ENCODE measurements at places on chromosomes 11 and 22.

- no peak for DNase-seq
These were observed 5.0 kb downstream of the THY1 start for GRCh38 chr11:119417726-119418540.

DNA sequence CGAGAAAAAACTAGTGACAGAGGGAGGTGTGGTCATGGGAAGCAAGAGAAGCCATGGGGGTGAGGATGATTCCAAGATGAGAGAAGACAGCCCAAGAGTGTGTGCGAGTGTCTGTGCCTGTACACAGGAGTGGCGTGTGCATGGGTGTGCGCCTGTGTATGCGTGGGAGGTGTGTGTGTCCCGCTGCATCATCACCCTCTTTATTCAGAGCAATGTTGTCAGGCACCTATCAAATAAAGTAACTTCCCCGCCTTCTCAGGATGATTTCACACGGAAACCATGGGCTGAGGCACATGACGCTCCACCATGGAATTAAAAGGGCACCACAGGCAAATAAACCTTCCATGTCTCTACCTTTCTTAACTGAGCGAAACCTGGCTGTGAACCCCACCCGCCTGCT lies 24.6 kb downstream of the MS4A10 start:
- no peak for DNase-seq

DNA sequence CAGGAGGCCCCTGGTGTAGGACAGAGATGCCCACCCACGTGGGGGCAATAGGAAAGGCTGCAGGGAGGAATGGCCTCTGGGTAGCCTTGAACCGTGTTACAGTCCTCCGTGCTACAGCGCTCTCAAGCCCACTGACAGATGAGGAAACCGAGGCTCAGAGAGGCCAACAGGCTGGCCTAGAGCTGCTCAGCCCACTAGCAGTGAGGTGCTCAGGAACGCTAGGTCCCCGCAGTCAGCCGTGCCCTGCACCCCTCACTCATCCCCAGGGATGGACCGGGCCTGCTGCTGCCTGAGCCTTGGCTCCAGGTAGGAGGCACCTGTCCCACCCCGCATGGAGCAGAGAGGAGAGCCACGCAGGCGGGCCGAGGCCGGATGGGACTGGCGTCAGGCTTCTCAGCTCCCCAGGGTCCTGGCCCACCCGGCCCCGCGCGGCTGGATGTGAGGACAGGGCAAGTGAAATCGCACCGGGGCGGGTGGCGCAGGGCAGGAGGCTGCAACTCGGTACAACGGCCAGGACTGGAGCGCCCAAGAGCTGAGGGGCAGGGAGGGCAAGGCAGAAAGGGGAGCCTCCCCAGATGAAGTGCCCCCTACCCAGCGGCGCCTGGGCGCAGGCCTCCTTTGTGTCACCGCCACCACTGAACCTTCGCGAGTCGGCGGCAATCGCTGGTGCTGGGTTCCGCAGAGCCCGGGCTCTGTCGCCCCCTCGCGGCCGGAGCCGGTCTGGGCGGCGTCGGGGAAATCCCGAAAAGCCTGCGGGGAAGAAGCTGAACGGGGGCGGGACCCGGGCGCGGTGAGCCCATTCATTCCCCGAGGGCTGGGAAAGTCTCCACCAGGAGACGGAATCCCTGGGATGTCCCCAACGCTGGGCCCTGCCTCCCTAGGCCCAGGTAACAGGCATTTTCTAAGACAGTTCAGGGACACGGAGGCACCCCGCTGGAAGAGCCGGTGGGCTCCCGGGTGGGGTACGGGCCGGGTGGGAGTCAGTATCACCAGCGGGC lies 8.4 kb upstream of the SLC2A11 start:
- peak; percentile 68 for DNase-seq

DNA sequence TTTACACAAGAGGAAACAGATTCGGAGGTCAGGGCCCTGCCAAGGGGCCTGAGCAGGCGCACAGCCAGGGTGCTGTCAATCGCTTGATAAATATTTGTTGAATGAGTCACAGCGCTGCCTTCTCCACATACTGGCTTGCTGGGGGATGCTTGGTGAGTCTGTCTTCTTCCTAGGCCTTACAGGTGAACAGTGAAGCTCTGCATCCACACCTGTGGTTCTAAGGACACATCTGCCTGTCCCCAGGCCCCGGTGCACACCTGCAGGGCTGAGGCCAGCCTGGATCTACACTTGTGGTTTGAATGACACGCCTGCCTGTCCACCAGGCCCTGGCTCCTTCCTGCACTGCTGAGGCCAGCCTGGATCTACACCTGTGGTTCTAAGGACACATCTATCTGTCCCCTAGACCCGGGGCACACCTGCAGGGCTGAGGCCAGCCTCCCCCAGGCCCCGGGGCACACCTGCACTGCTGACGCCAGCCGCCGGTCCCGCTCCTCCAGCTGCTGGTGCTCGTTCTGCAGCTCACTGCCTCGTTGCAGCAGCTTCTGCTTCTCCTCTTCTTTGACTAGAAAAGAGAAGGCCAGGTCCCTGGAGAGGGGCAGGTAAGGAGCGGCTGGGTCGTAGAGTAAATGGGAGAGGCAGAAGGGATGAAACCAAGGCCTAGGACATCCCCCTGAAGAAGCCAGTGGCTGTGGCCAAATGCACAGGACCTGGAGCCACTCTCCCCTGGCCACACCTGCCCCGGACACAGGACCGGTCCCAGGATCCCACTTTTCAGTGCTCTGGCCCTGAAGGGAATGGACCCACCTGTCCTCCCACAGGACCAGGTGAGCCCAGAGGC lies 124.6 kb downstream of the PHF21B start:
- DNase-seq = peak; percentile 97

DNA sequence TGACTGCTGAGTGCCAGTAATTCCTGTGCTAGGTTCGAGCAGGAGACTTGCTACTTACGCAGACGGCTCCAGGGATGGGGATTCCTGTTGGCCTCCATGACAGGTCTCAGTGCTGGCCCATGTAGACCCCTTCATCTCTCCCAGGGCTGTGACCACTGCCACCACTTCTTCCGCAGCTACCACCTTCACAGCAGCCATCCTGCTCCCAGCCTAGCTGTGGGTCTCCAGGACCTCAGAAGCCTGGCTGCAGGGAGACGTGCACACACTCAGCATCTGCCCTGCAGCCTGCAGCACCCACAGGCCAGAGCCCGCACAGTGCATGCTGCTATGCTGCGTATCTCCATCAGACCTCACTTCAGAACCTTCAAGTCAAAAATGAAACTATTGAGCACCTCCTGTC lies 1503.9 kb downstream of the BRD1 start:
- no peak for DNase-seq

DNA sequence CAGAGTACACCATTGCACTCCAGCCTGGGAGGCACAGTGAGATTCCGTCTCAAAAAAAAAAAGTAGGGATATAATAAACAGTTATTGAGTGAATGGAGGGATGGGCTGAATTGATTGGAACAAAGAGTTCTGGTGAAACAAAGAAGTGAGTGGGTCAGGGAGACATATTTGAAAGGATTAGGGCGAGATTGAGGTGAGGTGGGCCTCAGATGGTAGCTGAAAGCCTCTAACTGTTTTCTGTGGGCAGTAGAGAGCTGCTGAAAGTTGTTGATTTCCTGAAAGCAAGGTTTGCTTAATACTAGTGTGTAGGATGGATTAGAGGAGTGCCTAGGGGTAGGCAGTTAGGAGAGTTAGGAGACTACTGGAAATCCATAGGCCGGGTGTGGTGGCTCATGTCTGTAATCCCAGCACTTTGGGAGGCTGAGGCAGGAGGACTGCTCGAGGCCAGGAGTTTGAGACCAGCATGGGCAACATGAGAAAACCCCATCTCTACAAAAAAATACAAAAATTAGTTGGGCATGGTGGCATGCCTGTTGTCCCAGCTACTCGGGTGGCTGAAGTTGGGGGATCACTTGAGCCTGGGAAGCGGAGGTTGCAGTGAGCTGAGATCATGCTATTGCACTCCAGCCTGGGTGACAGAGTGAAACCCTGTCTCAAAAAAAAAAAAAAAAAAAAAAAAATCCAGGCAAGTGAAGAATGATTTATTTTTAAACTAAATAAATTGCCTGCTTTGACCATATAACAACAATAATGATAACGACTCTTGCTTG lies 41.4 kb upstream of the PTPRJ start:
- no peak for DNase-seq

DNA sequence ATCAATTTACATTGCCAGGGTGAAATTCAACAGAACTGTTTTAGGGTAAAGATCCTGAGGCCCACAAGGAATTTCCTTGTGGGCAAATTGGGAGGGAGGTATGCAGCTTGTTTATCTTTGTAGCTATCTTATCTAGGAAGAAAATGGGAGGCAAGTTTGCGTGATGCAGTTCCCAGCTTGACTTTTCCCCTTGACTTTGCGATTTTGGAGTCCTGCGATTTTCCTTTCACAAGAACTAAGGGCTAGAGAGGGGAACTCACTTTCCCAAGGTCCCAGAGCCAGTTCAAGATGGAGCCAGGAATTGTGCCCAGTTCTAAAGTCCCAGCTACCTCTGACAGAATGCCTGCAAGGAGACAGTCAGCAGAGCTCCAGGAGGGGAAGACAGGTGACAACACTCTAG lies 30.7 kb downstream of the RIBC2 start:
- no peak for DNase-seq

- no peak for DNase-seq
These were observed 148.3 kb downstream of the CEP164 start for GRCh38 chr11:117475716-117476530.

DNA sequence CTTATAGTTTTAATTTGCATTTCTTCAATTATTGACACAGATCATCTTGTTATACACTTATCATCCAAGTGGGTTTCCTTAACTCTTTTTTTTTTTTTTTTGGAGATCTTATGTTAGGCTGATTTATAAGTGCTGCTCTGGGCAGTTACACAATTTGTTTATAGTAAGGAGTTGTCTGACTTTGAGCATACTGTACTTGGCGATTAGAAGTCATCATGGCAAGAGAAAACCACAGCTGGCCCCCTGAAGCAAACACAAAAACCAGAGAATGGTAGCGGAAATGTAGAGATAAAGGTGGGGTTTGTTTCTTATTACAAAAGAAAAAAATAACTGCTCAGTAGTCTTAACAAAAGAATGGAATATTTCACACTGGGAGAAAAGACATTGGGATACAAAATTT lies 292.6 kb downstream of the SWAP70 start:
- DNase-seq = no peak

DNA sequence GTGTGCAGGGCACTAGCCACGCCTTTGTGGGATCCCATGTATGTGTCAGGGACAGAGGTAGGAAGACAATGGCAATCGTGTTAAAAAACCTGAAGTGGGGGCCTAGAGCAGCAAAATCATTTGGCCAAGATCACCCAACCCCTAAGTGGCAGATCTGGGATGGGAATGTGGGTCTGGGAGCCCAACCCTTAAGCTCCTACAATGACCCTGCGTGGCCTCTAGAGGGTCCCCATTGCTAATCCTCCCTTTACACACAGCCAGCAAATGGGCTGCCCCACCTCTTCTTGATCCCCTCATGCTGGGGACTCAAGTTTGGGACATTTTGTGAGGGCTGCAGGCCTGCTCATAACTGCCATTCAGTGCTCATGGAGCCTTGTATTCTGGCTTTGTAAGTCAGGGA lies 73.2 kb upstream of the SUSD2 start:
- DNase-seq = no peak

DNA sequence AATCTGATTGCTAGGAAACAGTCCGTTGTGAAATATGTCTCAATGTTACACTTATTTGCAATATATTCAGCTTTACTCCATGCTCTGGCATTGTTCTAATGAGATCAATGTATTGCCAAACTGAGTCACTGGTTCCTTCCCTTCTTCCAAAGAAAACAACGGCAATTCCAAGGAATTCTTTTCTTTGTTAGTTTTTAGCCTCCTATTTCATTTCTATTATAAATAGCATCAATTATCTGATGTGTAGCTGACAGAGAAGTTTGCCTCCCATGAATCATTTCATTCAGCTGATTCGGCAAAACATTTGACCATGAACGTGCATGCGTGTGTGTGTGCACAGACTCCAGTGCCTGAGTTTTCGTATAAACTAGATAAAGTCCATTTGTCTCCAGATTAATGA lies 346.8 kb downstream of the ETS1 start:
- DNase-seq = no peak

DNA sequence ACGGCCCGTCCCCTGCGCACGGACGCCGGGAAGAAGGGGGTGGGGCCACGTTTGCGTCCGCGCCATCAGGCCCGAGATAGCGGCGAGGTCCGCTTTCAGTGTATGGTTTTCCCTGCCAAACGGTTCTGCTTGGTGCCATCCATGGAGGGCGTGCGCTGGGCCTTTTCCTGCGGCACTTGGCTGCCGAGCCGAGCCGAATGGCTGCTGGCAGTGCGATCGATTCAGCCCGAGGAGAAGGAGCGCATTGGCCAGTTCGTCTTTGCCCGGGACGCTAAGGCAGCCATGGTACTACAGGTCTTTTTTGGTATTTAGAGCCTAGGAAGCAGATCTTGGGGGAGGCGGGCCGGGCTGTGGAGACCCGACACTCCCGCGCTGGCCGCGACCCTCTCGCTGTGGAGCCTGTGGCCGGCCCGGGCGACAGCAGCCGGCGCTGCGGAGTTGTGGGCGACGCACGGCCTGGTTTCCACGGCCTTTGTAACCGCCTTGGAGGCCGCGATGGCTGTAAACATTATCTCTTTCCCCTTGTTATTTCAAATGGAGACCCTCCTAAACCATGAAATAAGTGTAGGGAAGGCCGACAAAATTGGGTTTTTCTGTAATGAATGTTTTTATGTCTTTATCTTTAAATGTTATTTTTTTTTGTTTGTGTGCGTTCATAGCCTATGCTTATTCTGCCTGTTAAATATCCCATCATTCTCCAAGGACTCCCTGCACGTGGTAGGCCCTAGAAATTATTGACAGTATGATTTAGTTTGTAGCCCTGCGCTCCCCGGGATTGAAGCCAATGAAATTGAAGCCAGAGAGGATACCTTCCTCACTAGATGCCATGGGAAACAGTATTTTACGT lies at the start of gene AASDHPPT:
AASDHPPT (plus strand) TSS at position 54 of the 847 bp plus-strand sequence; CDS start at position 103, 49 bp downstream.
- DNase-seq = peak; percentile 76

DNA sequence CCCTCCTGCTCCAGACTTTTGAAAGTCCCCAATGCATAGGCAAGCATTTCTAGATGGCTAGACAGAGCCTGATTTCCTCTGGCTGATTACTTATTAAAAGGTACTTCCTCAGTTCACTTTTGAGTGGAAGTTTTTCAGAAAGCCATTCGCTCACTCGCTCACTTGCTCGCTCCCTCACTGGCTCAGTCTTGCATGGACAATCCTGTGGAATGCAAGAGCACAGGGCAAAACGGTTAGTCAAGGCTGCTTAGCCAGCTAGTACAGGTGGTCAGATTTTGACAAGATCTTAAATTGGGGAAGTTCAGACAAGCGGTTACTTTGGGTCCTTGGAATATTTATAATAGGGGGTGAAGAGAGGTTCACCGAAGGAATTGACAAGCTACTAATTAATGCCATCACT lies 101.0 kb downstream of the ARL14EP start:
- no peak for DNase-seq

GRCh38 chr11:45333001-45333971 lies 47.1 kb upstream of the SYT13 start:
- DNase-seq = peak; percentile 86

DNA sequence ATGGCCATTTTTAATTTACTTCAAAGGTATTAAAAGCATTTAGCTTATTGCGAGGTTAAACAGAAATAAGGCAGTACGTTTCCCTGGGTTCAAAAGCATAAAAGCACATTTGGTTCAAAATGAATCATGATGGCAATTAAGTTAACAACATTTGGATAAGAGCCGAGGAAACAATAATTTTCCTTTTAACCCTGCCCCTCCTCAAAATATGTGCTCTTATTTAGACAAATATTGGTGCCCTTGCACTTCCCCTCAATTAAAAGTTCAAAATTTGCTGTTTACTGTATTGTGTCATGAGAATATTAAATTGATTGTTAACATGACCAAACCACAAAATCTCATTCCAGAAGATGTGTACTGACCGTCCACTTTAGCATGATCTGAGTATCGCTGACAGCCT lies 48.7 kb downstream of the VSIG10L2 start:
- DNase-seq = no peak

- DNase-seq = no peak
These were observed 735.1 kb upstream of the CCDC90B start for GRCh38 chr11:84021291-84021690.

Measured in DMS53 (cell line).